T-helper 2 cell (primary cell): ENCODE measurements at places on chromosomes 11 and 22.

DNA sequence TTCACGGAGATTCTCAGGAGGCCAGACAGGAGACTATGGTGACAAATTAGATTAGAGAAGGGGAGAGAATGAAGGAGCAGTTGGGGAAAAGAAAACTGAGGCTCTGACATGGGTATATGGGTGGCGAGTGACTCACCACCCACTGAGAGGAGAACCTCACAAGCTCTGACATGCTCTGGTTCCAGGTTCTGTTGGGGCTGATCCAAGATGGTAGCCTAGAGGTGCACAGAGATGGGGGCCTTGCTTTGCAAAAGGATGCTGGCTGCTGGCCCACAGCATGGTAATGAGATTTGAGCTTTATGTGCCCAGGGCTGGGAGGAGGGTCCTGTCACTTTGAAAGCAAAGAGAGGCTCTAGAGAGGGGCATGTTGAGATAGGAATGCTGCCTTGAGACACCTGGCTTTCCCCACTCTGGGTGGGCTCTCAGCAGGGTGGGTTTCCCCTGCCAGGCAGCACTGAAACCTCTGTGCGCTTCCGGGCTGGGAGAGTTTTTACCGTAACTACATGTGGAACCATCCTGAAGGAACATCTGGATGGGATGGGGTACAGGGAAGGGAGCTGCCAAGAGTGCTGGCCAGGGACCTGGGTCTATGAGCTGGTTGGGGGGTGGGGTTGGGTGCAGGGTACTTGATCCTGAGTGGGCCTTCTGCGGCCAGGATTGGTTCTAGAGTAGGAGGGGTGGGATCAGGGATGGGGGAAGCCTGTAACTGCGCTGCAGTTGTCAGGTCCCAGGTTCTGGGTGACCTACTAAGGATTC is 1.2 kb upstream of the GRK2 start:
- no peak for DNase-seq

GRCh38 chr11:66971488-66971887 is 3.6 kb upstream of the C11orf86 start:
- no peak for DNase-seq

DNA sequence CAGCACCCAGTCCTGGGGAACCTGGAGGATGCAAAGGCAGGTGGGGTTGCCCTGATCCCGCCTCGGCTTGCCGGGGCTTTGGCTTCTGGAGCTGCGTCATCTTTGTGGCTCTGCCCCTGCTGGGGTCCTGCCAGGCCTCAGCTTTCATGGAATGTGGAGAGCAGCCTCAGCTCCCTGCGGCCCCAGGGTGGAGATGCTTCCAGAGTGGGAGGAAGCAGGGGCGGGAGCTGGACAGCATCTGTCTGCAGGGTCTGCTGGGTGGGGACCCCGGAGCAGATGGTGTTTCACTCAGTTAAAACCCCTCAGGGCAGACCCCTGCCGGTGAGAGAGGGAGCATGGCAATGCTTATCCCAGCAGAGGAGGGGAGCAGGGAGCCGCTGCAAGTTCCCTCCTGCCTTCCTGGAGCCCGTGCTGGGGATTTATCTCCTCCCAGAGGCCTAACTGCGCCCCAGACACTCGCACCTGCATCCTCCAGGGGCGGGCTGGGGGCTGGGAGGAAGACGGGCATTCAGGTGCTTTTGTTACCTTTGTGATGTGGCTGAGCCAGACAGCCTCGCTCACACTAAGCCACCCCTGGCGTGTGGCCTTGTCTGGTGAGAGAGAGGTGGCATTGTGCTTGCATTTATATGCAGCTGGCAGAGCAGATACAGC is 15.7 kb downstream of the GRIK4 start:
- no peak for DNase-seq

- no peak for DNase-seq
These were observed 1.2 kb downstream of the C1QTNF4 start for GRCh38 chr11:47592970-47593369.

GRCh38 chr11:132026746-132027145 is 656.3 kb downstream of the NTM start:
- DNase-seq = no peak

- no peak for DNase-seq
These were observed 12.7 kb downstream of the MED15 start for GRCh38 chr22:20520093-20520511.

DNA sequence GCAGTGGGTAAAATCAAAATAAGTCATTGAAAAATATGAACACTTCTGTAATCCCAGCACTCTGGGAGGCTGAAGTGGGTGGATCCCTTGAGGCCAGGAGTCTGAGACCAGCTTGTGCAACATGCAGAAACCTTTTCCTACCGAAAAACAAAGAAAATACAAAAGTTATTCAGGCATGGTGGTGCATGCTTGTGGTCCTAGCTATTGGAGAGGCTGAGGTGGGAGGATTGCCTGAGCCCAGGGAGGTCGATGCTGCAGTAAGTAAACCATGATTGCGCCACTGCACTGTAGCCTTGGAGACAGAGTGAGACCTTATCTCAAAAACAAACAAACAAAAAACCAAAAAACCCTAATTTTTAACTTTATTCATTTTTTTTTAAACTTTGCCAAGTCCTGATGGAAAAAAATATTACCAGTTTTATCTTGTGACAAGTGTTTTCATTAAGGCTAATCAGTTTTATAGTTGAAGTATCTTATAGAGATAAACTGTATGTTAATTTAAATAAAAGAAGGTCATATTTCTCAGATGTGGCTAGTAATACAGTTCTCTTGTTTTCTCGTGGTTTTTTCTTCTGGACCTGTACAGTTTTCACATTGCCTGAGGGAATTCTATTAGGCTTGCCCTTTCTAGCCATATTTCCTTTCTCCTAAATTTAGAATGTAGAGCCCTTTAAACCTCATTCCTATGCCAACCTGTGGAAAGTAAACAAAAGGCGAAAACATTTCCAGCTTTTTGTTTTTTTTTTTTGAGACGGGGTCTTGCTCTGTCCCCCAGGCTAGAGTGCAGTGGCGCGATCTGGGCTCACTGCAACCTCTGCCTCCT is 9.4 kb downstream of the HIPK3 start:
- DNase-seq = no peak

DNA sequence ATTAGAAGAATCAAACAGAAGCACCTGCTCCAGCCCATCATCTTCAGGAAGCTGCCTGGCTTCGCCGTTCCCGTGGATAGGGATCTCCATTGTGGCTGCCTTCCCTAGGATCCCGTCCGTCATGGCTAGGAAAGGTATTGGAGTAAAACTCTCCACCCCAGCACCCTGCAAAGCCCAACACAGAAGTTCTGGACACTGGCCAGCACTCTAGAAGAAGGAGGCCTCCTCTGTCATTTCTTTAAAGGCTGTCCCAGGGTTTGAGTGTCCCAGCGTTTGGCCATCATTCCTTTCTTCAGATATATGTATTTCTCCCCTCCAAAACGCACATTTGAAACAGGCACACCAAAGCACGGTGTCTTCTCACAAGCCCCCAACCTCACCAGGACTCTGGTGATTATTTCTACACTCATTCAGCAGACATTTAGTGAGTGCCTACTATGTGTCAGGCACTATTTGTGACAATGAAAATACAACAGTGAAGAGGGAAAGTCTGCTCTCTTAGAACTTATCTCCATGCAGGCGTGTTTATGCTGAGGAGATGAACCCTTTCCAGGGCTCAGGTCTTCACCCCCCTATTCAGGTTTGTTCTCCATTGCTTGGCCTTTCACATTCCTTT is 724 bp downstream of the ARFIP2 start:
- DNase-seq = no peak

DNA sequence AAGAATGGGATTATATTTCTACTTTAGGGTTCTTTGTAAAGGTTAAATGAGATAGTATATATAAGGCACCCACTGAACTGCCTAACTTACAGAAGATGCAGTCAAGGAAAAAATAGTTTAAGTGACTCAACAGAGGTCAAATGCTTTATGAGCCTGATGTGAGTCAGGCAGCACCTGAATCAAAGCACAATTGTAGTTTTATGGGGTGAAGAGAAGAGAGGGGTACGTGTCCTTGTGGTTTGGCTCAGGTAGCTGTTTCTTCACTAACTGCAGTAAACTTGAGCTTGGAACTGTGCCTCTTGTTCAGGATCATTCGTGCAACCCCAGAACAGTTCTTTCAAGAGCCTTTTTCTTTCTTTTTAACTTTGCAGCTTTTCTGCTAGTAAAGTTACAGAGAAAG is 125.2 kb upstream of the SPON1 start:
- DNase-seq = no peak
